Stimulated activated CD8-positive, alpha-beta memory T cell treated with anti-CD3 and anti-CD28 coated beads, Interleukin-4, amount 100 ng/mL, for 1 hour (primary cell): ENCODE measurements at places on chromosomes 13 and 19.

DNA sequence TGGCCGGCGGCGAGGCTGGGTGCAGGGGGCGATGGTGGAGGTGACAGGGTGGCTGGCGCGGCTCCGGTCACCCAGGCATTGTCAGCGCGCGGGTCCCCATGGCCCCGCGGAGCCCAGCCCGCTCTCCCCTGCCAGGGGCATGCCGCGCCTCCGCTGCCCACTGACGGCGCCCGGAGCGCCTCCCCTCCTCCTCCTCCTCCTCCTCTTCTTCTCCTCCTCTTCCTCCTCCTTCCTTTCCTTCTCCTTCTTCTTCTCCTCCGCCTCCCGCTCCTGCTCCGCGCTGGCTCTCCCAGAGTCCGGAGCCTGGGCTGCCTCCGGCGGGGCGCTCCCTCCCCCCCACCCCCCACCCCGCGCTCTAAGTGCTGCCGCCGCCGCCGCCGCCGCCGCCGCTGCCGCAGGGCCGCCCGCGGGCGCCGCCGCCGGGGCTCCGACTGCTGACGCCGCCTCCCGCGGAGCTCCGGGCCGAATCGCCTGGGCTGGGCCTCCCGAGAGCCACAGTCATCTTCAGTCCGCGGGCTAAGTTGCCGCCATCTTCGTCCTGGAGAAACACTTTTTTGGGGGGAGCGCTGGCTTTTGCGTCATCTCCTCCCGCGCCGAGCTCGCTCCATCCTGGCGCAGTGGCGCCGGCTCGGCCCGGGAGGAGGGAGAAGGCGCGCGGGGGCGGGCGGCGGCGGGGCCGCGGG is 348.3 kb downstream of the LIG4 start:
- DNase-seq, result no peak

DNA sequence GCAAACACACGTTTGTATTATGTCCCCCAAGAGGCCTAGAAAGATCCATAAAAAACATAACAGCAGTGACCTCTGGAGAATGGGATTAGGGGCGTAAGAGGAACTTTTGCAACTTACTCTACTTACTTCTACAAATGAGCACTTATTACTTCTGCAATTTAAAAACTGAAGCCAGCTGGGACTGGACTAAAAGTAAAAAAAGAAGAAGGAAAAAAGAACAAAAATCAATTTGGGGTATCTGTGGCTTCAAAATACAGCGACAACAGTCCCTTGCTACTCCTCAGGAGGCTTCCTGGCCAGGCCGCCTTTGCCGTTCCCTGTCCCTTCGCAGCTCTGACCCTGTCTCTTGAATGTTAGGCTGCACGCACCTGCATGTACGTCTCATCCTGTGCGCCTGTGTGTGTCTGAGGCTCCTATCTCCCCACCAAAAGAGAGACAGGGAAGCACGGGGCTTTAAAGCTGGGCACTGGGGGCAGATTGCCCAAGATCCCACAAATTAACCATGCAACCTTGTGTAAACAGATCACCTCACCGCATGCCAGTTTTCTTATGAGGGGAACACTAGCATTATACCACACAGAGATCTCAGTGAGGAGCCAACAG is 12.1 kb upstream of the FKRP start:
- no peak for DNase-seq

DNA sequence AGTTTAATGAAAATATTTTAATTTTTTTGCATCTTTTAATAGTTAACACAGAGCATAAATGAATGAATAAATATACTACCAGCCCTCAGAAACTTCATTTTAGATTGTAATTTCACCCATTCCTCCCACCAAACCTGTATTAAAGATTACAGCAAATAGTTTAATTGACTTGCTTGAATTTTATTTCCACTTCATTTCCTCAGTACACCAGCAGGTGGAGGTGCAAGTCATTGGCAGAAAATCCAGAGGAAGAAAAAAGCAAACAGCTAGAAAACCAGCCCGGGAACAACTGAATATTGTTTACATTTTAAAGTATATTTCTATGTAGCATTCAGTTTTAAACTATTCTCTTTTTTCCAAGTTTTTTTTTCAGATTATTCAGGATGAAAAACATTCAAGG is 177.8 kb downstream of the OLFM4 start:
- no peak for DNase-seq

DNA sequence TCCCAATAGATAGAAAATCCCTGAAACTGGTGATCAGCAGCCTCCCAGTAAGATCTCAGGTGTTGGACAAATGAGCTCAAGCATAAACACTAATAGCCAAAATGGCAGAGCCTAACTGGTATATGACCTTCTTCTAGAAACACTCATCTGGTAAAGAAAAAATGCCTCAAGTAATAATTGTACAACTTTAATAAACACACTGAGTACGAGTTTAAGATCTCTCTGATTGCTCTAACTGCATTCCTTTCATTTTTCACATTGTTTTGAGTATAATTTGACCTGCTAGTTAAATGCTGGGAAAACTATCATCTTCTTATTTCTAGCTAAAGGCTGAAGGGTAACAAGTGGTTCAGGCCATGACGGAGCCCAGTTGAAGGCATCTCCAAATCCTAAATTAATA is 2009.5 kb upstream of the PCDH20 start:
- DNase-seq, result no peak

DNA sequence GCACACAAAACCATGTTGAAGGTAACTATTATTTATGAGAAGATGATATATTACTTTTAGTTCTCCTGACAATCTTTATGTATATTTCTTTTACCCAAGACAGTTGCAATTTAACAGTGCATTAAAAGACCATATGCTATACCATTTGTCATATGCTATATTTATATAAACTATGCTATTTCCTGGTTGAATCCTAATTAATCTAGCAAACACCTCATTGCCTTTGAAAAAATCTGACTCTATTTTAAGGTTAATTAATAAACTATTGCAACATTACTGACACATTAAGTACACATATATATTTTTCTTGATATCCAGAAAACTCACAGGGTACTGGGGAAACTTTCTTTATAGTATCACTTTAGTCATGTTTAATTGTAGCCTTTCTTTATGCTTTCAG is 649.4 kb upstream of the PCDH20 start:
- DNase-seq, result no peak

- no peak for DNase-seq
These were observed 10.8 kb upstream of the GRAMD1A start for GRCh38 chr19:34989298-34989697.
